Activated CD4-positive, CD25-positive, alpha-beta regulatory T cell treated with anti-CD3 and anti-CD28 coated beads, Interleukin-2, amount 50 U/mL, for 16 hours (primary cell): ENCODE measurements at places on chromosomes 4 and X.

DNA sequence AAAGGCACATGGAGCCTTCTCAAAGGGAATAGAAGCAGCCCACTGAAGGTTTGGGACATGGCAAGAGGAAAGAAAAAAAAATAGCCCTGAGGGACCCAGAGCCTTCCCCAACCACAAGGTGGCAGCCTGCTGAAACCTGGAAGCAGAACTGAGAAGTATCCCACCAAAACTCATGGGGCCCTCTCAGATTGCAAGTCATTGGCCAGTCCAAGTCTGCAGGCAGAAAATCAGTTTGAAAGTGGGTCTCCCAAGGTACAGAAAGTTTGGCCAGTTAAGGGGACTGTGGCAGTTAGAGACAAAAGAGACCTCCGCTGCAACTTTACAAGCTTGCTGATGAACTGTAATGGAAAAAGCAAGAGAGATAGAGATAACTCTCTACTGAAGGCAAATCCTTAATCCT lies 155.8 kb downstream of the ANTXR2 start:
- peak; percentile 3 for DNase-seq

DNA sequence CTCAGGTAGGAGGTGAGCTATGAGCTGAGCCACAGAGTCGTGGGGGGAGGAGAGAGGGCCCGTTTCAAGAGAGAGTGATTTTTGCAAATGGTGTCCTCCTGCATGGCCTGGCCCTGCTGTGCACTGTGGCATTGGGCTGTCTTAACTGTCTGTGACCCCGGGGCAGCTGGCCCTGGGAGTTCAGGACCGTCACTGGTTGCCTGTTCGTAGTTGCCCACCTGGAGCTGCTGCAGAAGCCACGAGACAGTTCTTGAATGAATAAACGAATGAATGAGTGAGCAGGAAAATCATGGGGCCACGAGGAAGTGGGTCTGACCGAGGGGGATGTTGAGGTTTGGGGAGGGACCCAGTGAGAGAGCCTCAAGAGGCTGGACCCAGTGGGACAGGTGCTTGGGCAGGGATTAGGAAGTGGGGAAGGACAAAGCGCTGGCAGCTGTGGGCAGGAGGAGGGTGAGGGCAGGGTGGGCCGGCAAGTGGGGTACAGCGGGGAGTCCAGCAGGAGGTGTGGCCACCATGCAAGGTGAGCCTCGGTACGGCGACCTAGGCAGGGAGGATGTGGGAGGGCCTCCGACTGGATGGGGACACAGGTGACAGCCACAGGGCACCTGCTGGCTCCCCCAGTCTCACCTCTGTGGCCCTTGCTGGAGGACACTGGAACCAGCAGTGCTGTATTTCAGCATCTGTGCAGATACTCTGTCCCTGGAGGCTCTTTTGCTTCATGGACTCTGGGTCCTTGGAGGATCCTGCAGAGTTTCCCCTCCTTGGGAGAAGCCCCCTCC lies 10.2 kb downstream of the RGS12 start:
- no peak for DNase-seq

DNA sequence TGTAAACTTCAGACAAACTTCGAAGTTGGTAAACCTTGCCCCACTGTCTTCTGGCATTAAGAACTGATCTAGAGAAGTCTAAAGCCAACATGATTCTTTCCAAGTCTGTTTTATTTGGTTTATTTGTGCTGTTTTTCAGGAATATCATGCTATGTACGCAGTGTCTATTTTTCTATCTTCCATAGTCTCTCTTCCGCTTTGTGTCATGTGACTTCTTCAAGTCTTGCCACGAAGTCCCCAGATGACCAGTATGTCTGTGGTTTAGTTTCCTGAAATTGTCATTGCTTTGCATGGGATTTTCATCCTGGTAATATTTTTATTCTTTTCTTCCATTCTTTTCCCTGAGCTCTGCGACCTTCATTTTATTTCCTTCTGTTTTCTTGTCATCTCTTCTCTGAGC lies 15.1 kb downstream of the PNMA6E start:
- DNase-seq = no peak

DNA sequence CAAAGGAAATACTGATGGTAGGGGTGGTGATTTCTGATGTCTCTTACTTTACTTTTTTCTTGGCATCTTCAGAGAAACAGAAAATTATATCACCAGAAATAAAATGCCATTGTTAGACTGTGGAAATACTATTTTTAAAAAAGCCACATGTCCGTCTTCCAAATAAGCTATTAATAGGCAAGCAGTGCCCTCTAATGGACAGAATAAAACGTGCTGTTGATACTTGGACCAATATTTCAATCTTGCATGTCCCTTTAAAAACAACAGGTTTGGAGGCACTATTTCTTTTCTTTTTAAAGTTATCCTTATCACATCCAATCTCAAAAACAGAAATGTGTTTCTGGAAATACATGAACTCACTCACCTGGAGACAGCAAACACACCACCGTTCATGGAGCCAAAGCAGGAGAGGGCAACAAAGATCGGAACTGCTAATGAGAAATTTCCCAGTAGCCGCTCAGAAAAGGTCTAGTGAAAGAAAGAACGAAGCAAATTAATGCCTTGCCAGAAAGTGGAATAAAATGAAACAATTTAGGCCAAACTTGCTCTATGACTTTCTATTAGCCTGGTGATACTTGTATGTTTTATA lies 59.2 kb downstream of the SLC7A11 start:
- DNase-seq = no peak

DNA sequence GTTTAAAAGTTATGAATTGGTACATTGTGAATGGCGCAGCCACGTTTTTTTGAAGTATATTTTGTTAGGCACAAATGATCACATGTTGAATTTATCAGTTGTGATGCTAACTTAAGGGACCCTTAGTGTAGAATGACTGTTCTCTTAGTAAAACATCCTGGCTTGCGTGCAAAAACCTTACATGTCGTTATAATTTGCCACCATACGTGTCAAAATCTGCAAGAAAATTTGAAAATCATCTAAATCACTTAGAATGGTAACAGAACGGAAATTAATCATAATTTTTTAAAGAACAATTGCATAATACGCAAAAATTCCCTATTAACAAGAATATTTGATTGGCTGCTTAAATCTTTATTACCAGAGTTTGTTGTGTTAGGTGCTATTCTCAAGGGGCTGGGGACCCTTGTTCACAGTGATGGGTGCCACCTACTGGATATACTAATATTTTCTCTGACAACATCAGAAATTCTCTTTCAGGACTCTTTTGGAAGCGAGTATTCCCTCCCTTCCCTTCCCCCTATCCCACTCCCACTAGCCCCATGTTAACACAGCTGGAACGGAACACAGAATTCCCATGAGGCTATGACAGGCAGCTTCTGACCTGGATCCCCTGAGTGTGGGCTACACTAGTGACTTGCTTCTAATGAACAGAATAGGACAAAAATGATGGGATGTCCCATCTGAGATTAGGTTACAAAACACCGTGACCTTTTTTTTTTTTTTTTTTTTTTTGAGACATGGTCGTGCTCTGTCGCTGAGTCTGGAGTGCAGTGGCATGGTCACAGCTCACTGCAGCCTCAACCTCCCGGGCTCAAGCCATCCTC lies 71.8 kb downstream of the SUPT20HL2 start:
- no peak for DNase-seq

- DNase-seq = no peak
Observed at GRCh38 chr4:82770607-82771006, 28.0 kb downstream of the SCD5 start.

GRCh38 chrX:20829665-20830491 lies 544.3 kb upstream of the CNKSR2 start:
- DNase-seq = no peak

- no peak for DNase-seq
Observed at GRCh38 chr4:72352711-72353110, 216.3 kb downstream of the ADAMTS3 start.
